ENCODE measurements at places on chromosomes 1 and 21.

DNA sequence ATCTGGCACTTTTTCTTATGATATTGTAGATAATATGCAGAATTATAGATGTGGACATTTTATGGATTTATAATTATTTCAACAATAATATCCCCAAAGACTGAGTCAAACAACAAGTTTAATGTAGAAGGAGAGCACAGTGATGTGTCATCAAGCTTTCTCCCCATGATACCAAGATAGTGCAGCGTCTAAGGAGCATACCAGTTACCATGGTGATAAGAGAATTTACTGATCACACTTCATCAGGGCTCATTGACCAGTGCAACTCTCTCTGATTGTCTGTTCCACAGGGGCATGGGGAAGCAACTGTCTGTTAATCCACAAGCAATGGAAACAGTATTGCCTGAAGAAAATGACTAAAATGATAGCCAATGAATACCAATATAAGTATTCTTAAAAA is 209.6 kb upstream of the DPYD start:
- DNase-seq = no peak

GRCh38 chr1:119632841-119633240 is 15.2 kb downstream of the ZNF697 start:
- no peak for DNase-seq

GRCh38 chr1:174080819-174081218 is 58.7 kb upstream of the RC3H1 start:
- DNase-seq = no peak

- DNase-seq = peak; percentile 2
Observed at GRCh38 chr21:25456672-25457071, 150.6 kb downstream of the MRPL39 start.

DNA sequence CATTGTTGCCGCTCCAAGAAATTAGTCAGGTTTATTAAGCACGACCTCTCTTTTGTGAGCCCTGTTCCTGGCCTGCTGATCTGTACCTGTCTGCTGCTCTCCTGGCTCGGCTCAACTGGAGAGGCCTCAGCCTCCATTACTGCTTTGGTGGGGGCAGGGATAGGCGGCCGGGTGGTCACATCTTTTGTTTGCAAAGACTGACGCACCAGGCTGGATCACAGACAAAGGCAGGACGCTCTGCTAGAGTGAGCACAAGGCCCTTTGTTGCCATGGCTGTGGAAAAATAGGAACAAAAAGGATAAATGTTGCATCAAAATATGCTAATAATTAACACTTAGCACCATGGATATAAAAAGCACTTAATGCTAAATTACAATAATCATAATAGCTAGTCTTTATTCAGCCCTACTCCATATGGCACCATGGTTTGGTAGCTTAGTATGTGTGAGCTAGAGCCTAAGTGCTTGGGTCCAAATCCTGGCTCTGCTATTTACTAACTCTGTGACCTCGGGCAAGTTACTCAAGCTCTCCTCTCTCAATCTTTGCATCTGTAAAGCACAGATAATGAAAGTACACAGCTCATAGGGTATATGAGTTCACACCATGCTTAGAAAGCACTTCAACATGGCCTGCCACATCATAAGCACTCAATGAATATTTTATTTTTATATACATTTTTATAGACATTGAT is 28.9 kb upstream of the HPDL start:
- DNase-seq = no peak

GRCh38 chr1:160082487-160082886 is 1.1 kb downstream of the KCNJ9 start:
- no peak for DNase-seq

DNA sequence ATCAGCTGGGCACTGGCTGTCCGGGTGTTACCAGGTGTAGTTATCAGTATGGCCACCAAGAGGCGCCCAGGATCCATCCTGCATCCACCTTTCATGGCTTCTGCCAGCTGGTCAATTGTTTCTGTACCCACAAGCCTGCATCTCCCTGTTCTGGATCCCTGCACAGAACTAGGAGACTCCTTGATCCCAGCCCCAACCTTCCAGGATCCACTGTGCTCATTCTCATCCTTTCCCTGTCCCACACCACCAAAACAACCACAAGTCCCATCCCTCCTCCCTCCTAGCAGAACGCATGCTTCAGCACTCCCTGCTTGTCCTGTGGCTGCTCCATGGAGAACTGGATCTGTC is 27.2 kb upstream of the FOXE3 start:
- peak; percentile 52 for DNase-seq

DNA sequence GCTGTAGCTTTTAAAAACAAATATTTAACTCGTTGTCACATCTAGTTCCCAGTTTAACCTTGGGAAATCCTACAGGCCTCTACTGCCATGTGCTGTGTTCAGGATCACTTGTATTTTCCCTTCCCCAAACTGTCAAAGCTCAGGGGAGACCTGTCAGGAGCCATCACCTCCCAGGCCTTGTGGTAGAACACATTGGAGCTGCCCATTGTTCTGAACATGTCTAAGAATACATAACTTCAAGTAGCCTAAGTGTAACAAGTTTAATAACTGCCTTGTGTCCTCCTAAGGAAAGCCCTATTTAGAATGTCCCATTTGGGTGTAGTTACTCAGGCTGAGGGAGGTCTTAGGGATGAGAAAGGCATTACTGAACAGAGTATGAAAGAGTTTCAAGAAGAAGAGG is 28.6 kb upstream of the PIGC start:
- no peak for DNase-seq

DNA sequence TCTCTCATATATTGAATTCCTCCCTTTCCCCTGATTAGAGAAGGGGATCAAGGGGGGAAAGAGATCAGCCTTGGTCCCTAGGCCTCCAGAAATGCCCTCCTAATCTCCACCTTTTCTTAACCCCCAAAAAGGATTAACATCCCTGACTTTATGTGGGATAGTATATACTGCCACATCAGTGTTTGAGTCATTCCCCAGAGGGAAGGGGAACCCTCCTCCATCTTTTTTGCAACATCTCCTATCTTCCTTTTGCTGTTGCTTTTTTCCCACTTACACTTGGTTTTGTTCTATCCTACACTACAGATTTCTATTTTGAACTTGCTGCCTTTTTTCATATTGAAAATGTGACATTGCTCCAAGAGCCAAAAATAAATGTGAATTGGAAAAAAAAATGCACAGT is 65.4 kb upstream of the PODN start:
- DNase-seq = no peak

GRCh38 chr1:238639861-238640260 is 746.5 kb upstream of the CHRM3 start:
- no peak for DNase-seq

DNA sequence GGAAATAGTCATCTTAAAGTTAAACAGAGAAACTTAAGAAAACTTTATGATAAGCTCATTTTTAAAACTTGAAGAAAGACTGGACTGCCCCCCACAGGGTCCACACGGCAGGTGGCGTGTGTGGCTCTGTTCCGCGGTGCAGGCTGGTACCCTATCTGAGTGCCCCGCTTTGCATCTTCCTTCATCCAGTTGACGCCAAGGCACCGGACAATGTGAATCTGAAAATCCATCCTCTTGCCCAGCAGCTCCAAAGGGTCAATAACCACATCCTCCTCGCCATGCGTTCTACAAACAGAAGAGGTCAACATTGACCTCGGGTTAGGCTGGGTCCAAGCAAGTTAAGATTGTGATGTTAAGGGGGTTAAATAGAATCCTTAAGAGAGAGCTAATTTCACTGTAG is 54.5 kb downstream of the SCCPDH start:
- DNase-seq = no peak

DNA sequence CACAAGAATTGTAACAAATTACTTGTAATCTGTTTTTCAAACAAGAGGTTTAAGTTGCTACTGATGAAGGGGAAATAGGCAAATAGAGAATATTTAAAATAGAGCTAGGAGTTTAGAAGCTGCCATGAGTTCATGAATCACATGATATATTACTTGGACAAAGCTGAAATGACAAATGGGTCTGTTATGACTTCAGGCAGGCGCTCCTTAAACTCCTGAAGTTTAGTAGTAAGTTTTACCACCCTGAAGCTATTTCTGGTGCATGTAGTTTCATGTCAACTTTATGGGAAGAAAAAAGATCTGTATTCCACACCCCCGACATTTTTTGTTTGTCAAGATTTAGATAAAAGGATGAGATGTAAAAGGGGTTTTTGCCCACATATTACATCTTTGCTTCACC is 58.5 kb downstream of the PLA2G4A start:
- no peak for DNase-seq

GRCh38 chr1:200488375-200489165 is 78.7 kb upstream of the ZNF281 start:
- DNase-seq = peak; percentile 72

- DNase-seq = peak; percentile 67
Observed at GRCh38 chr1:230681599-230681998, 32.3 kb downstream of the AGT start.

GRCh38 chr1:194952171-194952570 is 1656.1 kb downstream of the KCNT2 start:
- DNase-seq = peak; percentile 9

DNA sequence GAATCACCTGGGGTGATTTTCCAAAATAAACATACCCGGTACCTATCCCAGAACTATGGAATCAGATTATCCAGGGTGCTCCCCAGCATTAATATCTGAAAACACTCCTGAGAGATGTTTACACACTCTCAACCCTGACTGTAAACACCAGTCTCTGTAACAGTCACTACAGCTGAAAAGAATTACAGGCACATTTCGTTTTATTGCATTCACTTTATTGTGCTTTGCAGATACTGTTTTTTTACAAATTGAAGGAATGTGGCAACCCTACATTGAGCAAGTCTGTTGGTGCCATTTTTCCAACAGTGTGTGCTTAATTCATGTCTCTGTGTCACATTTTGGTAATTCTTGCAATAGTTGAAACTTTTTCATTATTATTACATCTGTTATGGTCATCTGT is 31.8 kb downstream of the HSF2BP start:
- DNase-seq = no peak

DNA sequence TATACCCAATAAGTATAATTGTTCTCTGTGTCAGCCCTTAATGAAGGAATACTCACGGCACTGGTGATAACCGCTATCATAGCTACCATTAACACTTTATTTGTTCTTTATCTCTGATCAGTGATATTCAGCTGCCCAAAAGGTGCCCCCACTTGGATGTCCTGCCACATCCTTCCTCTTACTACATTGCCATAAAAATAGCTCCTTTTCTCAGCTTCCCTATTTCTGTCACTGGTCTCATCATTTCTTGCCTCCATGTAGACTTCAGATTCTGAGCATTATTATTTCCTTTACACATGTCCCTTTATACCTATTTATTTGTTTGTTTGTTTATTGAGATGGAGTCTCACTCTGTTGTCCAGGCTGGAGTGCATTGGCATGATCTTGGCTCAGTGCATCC is 2.7 kb upstream of the RAB29 start:
- no peak for DNase-seq

DNA sequence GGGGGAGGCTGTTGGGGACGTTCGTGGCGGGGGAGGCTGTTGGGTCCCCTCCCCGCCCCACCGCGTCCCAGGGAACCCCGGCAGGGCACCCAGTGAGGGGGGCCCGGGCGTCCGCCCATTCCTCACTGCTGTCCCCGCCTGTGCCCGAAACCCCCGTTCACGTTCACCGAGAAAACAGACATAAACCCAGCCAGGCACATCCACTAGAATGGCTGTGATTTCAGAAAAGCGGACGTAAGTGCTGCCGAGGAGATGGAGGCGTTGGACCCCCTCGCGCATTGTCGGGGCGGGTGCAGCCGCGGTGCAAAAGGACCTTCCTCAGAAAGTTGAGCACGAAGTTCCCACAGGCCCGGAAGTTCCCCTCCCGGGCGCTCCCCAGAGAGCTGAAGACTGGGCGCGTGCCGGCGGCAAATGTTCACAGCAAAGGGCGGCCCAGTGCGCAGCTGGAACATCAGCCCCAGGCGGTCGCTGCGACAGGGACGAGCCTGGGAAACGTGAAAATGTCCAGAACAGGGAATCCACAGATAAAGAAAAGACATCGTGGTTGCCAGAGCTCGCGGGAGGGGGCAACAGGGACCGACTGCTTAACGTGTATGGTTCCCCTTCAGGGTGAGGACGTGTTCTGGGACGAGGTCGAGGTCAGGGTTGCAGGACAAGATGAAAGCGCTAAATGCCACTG is 18.5 kb upstream of the SAMD11 start:
- DNase-seq = no peak

GRCh38 chr1:155035936-155036335 is 2.3 kb downstream of the DCST1 start:
- DNase-seq = no peak

DNA sequence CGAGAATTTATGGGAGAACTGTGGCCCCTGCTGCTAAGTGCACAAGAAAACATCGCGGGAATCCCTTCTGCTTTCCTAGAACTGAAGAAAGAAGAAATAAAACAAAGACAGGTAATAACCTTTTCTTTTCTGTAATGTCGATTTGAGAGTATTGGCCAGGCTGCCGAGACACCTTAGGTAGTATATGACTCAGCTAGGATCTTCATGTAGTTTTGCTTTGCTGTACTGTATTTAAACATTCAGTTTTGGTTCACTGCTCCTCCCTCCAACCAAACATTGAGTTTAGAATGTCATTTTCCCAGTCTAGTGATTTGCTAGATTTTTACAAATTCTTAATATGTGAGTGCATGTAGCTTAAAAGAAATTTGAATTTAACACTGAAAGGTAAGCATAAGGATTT is 5.8 kb downstream of the SRRM1 start:
- no peak for DNase-seq

- DNase-seq = no peak
Observed at GRCh38 chr1:201516511-201517127, 9.7 kb upstream of the CSRP1 start.

GRCh38 chr1:228345201-228345930 is 61.3 kb downstream of the TRIM11 start:
- no peak for DNase-seq

GRCh38 chr1:113401067-113401466 is 10.8 kb downstream of the MAGI3 start:
- no peak for DNase-seq

DNA sequence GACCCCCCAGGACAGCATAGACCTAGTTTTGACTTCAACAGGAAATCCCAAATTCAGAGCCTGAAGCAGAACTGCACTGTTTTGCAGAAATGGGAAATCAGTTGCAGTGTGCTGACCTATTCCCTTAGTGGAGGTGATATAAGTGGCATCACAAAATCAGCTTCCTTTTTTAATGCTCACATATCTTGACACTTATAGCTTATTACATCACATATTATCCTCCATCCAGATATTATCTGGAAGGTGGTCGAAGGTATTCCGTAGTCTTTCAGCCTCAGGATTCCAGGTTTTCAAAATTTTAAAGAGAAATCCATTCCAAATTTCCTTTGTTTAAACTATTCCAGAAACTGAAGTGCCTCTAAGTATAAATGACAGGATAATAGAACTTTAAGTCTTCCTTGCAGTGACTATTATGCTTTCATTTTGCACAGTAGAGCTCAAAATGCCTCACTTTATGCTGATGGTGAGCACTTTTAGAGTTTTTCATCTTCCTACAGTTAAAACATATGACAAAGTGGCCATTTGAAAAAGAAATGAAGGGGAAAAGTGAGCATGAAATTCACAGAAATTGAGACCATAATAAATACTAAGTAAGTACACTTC is 106.4 kb upstream of the DPYD start:
- no peak for DNase-seq
